ENCODE measurements at places on chromosomes 16 and 17. TPM values are rescaled to one million over a fixed set of nuclear protein-coding genes. Genes with fewer than 3 reads are reported as not detected.

DNA sequence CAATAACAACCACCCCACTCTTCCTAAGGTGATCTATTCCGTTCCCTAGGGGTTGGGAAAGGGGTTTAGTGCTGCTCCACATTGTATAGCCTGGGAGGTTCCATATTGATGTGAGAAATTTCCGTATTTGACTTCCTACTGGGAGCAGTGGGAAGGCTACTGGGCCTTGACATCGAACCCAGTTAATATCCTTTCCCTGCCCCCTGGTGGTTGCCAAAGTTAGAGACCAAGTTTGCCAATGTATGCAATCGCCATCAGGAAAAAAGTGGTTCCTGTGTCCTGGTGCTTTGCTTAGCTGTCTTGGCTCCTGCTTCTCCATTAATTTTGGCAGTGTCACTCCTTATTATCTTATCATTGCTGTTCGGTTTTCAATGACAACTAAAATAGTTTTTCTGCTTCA is 914.9 kb downstream of the KCNJ2 start:
- no peaks in the 10 kb centered on the region for H3K36me3 ChIP-seq
- no peaks in the 10 kb centered on the region for H3K4me1 ChIP-seq
- DNase-seq, result no peak
- no peak overlapping the region for H3K27ac ChIP-seq
- H3K4me3 ChIP-seq, result no peak overlapping the region
- H3K27me3 ChIP-seq, result no peaks in the 10 kb centered on the region

GRCh38 chr17:81261582-81262336 is 22.6 kb downstream of the NDUFAF8 start:
- no peak overlapping the region for H3K4me3 ChIP-seq
- H3K4me1 ChIP-seq, result no peaks in the 10 kb centered on the region
- no peak for DNase-seq
- H3K27ac ChIP-seq, result no peak overlapping the region

DNA sequence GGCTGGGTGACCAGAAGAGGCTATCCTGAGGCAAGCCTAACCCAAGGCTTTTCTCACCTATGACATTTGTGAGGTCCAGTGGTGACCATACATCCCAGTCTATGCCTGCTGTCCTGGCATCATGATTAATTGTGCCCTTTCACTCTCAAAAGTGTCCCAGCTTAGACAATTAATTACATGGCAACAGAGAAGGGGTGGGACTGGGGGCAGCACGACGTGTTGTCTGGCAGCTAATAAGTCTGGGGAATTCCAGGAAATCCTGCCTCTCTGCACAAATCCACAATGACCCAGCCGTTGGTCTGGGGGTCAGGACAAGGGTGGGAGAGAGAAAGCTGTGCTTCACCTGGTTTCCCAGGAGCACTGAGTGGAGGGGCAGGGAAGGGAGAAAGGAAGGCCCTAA is 14.0 kb upstream of the MTMR4 start:
- H3K4me3 ChIP-seq, result no peak overlapping the region
- no peak for DNase-seq
- H3K36me3 ChIP-seq, result no peaks in the 10 kb centered on the region

GLTPD2 gene
- 0.39 TPM for total RNA-seq

DNA sequence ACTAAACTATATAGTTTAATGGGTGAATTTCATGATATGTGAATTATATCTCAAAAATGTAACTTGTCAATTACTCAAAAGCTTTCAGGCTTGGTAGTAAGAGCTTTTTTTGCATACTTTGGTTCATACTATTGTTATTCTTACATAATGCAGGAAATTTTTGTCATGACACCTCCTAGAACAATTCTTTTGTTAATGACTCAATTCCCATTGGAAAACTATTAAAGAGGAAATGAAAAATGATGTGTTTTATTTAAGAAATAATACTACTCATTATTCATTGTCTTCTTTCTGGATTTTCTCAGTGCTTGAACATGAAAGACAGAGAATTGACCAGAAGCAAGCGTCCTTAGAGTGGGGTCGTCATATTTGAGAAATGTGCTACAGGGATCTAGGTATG is 196.4 kb upstream of the KCNJ16 start:
- no peaks in the 10 kb centered on the region for H3K27me3 ChIP-seq
- no peak overlapping the region for H3K4me3 ChIP-seq
- no peaks in the 10 kb centered on the region for H3K4me1 ChIP-seq
- no peaks in the 10 kb centered on the region for H3K36me3 ChIP-seq
- DNase-seq, result no peak

GRCh38 chr16:24852281-24852721 is 6.5 kb downstream of the SLC5A11 start:
- no peak overlapping the region for H3K27ac ChIP-seq
- DNase-seq, result no peak
- no peak overlapping the region for H3K4me3 ChIP-seq
- H3K27me3 ChIP-seq, result no peaks in the 10 kb centered on the region
- H3K4me1 ChIP-seq, result no peaks in the 10 kb centered on the region
- H3K36me3 ChIP-seq, result no peaks in the 10 kb centered on the region

GRCh38 chr16:74739275-74739674 is 35.3 kb downstream of the FA2H start:
- no peaks in the 10 kb centered on the region for H3K27me3 ChIP-seq
- no peak overlapping the region for H3K27ac ChIP-seq
- no peaks in the 10 kb centered on the region for H3K4me1 ChIP-seq
- no peak for DNase-seq

DNA sequence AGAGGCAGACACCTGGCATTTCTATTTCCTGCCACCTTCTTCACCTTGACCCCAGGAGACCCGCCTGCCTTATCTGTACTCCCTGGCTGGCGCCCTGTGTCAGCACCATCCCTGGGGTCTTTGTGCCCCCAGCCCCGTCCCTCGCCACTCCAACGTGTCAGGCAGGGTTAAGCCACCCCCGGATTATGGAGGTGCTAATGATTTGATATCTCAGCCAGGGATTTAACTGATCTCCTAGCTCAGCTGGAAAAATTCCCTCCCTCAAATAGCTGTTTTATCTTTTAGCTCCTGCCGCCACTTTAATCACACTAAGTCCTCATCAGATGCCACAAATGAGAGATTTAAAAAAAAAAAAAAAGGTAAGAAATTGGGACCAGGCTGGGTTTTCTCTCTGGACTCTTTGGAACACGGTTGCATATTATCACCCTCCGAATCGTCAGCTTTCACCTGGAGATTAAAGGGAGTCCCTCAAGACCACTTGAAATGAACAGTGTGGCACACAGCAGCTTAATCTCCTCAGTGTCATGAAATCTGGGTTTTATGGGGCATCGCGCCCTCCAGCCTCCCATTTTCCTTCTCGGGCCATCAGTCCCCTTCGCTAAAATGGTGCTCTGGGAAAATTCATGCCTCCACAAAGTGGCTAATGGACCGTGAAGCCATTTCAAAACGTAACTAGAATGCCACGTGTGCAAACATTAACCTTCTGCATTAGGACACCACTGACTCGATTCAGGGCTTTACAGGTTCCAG is 26.2 kb upstream of the WFDC1 start:
- no peak overlapping the region for H3K27ac ChIP-seq
- no peaks in the 10 kb centered on the region for H3K4me1 ChIP-seq
- DNase-seq, result no peak
